ENCODE measurements at places on chromosomes 16 and 17. TPM values are rescaled to one million over a fixed set of nuclear protein-coding genes. Genes with fewer than 3 reads are reported as not detected.

DNA sequence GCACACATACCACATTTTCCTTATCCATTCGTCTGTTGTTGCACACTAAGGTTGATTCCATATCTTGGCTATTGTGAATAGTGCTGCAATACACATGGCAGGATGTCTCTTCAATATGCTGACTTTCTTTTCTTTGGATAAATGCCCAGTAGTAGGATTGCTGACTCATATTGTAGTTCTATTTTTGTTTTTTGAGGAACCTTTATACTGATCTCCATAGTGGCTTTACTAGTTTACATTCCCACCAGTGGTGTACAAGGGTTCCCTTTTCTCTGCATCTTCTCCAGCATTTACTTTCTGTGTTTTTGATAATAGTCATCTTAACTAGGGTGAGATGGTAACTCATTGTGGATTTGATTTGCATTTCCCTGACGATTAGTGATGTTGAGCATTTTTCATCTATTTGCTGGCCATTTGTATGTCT lies 118.1 kb downstream of the STXBP4 start:
- DNase-seq: peak; percentile 58

DNA sequence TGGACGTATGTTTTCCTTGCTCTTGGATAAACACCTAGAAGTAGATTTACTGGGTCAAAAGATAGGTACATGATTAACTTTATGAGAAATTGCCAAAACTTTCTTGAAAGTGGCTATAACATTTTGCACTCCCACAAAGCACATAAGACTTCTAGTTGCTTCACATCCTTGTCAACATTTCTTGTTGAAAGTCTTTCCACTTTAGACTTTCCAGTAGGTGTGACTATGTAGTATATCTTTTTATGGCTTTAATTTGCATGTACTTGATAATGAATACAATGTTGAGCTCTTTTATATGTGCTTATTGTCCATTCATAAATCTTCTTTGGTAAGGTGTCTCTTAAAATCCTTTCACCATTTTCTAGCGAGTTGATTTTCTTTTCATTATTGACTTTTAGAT lies 241.2 kb upstream of the RPL38 start:
- no peak for DNase-seq

- DNase-seq: no peak
Observed at GRCh38 chr17:82457929-82458178, 687 bp upstream of the NARF start.

GRCh38 chr16:79261481-79261940 lies 339.0 kb downstream of the MAF start:
- no peak for DNase-seq

DNA sequence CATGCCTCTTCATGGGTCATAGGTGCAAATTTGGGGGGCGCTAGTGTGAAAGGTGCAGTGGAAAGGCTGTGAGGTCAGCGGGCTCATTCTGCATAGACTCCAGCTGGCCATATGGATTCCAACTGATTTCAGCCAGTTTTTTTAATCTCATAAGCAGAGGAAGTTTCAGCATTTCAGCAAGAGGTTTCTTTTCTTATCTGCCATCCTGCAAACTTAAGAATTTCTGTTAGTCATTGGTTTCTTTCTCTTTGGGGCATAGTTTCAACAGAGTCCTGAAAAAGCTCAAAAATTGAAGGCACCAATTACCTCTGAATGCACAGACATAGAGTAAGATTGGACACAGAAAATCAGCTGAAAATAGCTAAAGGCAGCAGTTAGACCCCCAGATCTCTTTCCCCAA lies 16.2 kb upstream of the ALOX15 start:
- DNase-seq: no peak

- DNase-seq: no peak
Observed at GRCh38 chr17:68805609-68806008, 149.6 kb downstream of the ABCA8 start.

GRCh38 chr17:76907352-76907751 lies 39.1 kb downstream of the MGAT5B start:
- no peak for DNase-seq

- peak; percentile 18 for DNase-seq
Observed at GRCh38 chr16:53159781-53160436, 105.1 kb downstream of the CHD9 start.

DNA sequence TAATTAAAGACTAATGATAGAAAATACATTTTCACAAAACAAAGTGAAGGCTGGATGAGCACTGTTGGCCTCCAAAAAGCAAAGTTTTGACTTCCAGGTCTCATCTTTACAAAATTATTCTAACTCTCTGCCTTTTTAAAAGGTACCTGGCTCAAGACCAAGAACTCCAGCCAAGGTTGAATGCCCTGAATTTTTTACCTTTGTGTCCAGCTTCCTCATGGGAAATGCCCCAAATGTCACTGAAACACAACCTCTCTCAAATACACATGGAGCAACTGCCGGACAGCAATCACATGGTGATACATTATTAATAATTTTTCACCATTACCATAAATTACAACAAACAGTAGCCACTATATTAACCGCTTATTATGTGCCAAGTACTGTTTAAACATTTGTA lies 32.2 kb downstream of the ADAMTS18 start:
- DNase-seq: no peak

DNA sequence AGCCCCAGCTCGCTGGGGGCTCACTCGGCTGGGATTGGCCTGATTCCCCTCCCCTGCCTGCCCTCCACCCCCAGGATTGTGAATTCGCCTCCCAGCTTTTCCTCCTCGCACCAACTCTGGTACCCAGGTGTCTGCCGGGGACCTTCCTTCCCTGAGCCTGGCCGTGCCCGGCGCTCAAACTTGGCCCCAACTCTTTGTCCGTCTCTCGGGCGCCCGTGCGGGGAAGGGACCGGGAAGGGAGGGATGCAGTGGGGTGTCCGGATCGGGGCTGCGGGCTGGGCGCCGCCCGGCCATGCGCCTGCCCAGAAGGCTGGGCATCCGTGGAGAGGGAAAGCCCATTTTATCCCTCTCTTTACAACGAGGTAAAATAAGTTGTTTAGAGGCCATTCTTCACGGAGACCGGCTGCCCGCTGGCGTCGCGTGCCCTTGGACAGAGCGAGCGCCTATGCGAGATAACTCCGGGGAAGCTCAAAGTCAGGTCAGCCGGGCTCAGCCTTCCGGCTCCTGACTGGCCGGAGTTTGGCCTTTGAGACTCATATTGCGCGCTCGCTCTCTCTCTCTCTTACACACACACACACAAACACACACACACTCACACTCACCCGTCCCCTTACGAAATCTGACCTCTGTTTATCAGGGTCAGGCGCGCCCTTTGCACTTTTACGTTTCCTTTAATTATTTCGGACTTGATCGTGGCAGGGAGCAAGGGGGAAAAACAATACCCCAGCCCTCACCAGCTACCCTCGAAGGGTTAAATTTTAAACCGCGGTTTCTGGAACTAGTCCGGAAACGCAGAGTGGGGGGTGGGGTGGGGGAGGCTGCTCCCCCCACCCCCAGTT lies 774 bp upstream of the MAF start:
- DNase-seq: no peak

DNA sequence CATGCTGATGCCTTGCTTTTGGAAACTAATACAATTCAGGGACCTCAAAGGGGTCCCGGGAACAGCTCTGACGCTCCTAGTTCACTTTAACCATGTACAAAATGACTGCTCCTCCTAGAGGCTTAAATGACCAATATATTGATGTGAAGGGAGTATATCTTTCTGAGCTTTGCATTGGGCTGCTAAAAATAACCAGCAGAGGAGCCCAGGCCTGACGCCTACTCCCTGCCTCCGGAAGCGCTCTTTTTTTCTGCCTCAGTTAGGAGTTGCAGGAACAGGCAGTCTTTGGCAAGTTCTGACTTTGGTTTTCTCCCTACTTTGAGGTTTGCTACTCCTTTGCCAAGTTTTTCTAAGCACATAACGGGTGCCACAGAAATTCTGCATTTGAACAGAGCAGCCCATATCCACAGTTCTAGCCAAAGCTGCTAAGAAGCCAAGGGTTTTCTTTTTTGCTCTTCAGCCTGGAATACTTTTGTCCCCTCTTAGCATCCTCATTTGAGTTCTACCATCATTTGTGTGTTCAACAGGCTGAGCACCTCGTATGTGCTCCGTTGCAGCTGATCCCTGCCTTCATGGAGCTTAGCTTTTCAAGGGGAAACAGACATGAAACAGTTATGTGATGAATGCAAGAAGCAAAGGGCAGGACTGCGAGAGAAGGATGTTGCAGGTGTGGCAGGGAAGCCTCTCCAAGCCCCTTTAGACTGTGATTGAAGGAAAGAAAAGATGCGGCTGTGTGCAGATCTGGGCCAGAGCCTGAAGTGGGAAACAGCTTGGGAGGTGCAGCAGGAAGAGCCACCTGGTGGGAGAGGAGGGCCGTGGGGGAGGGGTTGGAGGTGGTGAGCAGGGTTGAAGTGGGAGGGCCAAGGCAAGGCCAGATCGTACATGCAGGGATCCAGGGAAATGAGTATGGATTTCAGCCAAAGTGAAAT lies 2.8 kb upstream of the NAGPA start:
- no peak for DNase-seq

GRCh38 chr16:74999219-74999608 lies 390 bp downstream of the ZNRF1 start:
- no peak for DNase-seq

- DNase-seq: no peak
Observed at GRCh38 chr17:45680360-45680759, 103.8 kb upstream of the CRHR1 start.

DNA sequence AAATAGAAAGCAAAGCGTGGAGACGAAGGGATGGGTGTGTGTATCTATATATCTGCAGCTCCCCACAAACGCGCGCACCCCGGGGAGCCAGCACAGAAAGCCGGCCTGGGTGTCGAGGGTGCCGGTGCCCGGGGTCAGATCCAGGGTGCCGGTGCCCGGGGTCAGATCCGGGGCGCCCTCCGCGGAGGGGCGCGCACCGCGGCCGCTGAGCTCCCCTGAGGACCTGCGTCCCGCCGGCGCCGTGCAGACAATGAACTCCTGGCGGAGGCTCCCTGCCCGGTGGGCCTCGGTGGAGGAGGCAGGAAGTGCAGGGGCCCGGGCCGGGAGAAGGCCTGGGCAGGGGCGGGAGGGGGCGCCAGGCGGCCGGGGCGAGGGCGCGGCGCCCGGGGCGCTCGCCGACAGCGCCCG lies 1.1 kb downstream of the ZNF423 start:
- no peak for DNase-seq

DNA sequence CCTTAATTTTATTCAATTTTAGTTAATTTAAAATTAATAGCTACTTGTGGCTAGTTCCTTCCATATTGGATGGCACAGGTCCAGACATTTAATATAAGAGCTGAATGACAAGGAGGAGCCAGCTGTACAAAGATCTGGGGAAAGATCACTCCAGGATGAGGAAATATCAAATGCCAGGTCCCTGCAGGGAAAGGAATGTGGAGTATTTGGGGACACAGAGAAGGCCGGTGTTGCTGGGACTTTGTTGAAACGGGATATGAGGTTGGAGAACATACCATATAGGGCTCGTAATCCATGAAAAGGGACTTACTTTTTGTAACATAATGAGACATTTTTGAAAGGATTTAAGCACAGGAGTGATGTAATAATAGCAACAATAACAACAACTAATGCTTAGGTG lies 426.8 kb downstream of the HS3ST4 start:
- DNase-seq: no peak

DNA sequence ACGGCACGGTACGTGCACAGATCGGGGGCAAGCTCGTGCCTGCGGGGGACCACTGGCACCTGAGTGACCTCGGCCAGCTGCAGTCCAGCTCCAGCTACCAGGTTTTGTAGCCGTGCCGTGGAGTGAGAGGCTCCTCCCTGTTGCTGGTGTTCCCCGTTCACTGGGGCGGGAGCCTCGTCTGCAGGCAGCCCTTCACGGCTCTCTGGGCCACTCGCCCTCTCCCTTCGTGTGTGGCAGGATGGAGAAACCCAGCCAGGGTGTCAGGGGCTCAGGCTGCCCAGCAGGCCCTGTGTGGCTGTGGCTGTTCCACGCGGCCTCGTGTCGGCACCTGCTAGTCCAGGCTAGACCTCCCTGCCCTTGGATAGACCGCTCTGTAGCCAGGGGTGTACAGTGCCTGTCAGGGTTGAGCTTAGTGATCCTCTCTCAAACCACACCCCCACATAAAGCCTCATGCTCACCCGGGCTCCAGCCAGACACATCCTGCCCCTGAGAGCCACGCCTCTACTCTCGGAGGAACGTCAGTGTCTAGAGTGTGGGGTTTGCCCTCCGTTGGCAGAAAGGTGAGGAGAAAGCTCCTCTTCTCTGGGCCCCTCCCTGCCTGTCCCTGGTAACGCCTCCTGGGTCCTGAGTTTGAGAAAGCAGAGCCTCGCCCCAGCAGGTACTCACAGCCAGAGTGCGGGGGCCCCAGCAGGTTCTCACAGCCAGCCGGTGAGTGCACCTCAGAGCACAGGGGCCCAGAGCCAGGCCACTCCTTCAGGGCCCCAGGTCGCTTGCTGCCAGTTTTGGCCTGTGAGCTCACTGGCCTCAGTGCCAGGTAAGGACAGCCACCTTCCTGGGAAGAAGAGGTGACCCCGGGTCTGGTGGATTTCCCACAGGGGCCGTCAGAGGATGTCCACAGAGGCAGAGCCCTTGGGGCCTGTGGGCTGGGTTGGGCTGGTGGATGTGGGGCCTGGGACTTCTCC lies 27.7 kb downstream of the NME3 start:
- no peak for DNase-seq

GRCh38 chr17:56203430-56203829 lies 50.2 kb downstream of the ANKFN1 start:
- no peak for DNase-seq

DNA sequence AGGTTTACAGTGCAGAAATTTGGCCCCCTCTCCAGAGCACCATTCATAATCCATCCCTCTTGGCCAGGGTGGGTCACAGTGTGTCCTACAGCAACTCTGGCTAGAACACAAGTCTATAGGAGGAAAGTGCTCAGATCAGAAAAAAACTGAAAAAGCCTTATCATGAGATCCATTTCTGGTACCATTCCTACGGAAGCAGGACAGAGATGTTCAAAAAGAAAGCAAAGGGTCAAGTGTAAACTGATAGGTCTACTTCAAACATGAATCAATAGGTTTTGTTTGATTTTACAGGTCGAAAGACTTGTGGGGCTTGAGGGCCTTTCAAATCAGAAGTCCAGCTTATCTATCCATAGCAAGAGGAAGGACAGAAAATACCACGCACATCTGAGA lies 326.4 kb downstream of the SOX9 start:
- no peak for DNase-seq

- DNase-seq: no peak
Observed at GRCh38 chr17:80653856-80654255, 109.2 kb downstream of the RPTOR start.

DNA sequence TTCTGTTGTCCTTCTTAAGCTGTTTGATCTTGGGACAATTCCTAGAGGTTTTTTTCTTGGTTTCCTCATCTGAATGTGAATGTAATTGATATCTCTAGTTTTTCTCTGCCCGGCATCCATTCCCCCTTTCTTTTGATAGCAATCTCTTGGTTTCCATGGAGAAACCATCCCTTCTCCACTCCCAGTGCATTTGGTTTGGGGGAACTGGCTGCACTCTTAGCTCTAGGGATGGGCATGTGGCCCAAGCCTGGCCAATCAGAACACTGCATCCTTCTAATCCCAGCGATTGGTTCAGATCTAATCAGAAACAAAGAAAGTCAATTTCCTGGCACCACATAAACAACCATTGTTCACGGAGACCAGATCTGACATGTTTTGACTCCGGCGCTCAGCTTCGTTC lies 45.1 kb downstream of the IRX3 start:
- DNase-seq: no peak

GRCh38 chr16:3518292-3518985 lies 17.6 kb downstream of the CLUAP1 start:
- no peak for DNase-seq

GRCh38 chr16:593406-593805 lies 3.5 kb downstream of the RAB40C start:
- DNase-seq: no peak

Gene LLGL2
- 0.24 TPM for polyA plus RNA-seq

Gene TSNAXIP1
- polyA plus RNA-seq: 1.1 TPM

Gene GRIN2A
- not detected for polyA plus RNA-seq

Gene SLC16A5
- polyA plus RNA-seq: 3.6 TPM

Gene EXOC3L1
- polyA plus RNA-seq: not detected

Gene PMFBP1
- polyA plus RNA-seq: 0.05 TPM

Gene TBC1D28
- not detected for polyA plus RNA-seq
